ENCODE measurements at places on chromosomes 2 and 18.

DNA sequence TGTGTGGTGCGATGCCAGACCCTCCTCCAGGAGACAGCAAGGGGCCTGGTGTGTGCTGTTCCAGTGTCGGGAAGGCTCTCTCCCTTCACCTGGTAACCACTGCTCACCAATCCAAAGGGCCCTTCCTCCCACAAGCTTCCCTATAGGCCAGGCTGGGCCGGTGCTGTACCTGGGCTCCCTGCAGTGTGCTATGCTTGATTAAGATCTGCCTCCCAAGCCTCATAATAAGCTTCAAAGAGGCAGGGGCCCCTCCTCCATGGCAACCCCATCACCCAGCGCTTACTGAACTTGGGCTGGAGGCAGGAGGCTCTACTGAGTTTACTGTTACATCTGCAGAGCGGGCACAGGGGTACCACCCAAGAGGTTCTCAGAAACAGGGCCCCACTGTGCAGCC is 4.5 kb upstream of the MAL start:
- no peak for DNase-seq

- DNase-seq, result no peak
Measured at GRCh38 chr18:35076135-35076924, 35.1 kb downstream of the MAPRE2 start.

- no peak for DNase-seq
Measured at GRCh38 chr18:45057955-45058600, 377.4 kb downstream of the SETBP1 start.

DNA sequence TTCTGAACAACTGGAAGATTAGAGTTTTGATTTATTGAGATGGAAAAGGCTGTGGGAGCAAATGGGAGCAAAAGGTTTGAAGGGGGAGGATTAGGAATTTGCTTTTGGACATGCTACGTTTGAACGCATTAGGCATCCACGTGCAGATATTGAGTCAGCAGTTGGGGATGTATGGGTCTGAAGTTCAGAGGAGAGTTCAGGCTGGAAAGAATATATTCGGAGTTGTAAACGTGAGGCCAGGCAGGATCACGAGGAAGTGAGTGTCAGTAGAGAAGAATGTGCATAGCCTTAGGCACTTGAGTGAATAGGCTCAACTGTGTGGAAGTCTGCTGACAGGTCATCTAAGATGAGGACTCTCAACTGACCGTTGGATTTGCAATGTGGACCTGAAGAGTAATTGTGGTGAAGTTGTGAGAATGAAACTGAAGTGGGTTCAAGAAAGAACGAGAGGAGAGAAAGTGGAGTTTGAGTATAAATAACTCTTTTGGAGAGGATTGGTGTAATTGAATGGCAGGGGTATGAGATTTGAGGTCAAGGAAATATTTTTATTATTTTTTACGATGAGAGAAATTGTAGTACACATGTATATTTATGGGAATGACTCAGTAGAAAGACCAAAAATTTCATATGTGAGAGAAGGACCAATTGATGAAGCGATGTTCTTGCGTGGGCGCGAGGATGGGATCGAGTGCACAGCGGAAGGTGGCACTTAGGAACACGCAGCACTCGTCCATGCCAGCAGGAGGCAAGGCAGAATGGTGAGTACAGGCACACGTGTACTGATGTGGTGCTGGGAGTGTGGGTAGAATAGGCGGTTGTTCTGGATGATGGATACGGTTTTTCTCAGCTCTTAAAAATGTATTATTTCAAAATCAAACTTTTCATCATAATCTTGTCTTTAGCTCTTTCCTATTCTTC is 40.5 kb upstream of the POLE4 start:
- DNase-seq, result no peak

DNA sequence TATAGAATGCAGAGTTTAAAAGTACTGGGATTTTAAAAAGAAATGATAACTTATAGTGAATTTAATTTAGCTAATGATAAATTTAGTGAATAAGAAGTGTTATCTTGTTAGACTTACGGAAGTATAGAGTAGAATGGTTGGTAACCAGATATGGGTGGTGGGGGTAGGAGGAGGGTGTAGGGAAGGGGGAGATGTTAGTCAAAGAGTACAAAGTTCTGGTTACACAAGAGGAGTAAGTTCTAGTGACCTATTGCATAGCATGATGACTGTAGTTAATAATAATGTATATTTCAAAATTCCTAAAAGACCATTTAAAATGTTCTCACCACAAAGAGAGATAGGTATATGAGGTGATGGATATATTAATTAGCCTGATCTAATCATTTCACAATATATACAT is 184.8 kb upstream of the STON1 start:
- no peak for DNase-seq
